Cardiac ventricle fibroblast (primary cell): ENCODE measurements at places on chromosomes 5 and 9. TPM values are rescaled to one million over a fixed set of nuclear protein-coding genes. Genes with fewer than 3 reads are reported as not detected.

SLC34A3 gene
- not detected in 2 replicates for total RNA-seq

OR13C2 gene
- total RNA-seq: not detected in 2 replicates

RICTOR gene
- 8.5 and 9.8 TPM in 2 replicates for total RNA-seq

JAKMIP2 gene
- 0.05 and 0.25 TPM in 2 replicates for total RNA-seq

ZNF474 gene
- 0.05 TPM in 1 of 2 replicates, not detected in the other for total RNA-seq

LCN2 gene
- total RNA-seq: not detected in 2 replicates

SELENOP gene
- 324 and 373 TPM in 2 replicates for total RNA-seq

HAVCR2 gene
- 0.39 and 0.75 TPM in 2 replicates for total RNA-seq

RAI14 gene
- total RNA-seq: 24.1 and 27.6 TPM in 2 replicates

TMEM8B gene
- 3.6 and 3.7 TPM in 2 replicates for total RNA-seq

KCNV2 gene
- total RNA-seq: not detected in 2 replicates

KCNT1 gene
- not detected in 2 replicates for total RNA-seq
